ENCODE measurements at places on chromosomes 4 and X. TPM values are rescaled to one million over a fixed set of nuclear protein-coding genes. Genes with fewer than 3 reads are reported as not detected.

GRCh38 chr4:30294295-30294694, 425.9 kb upstream of the PCDH7 start:
- no peak for DNase-seq
- no peaks in the 10 kb centered on the region for H3K27me3 ChIP-seq
- H3K27ac ChIP-seq: no peak overlapping the region
- no peaks in the 10 kb centered on the region for H3K36me3 ChIP-seq
- H3K4me1 ChIP-seq: peaks cover 7% of the 10 kb centered on the region

- no peak overlapping the region for H3K4me3 ChIP-seq
- H3K36me3 ChIP-seq: no peaks in the 10 kb centered on the region
- no peaks in the 10 kb centered on the region for H3K4me1 ChIP-seq
- DNase-seq: no peak
Measured at GRCh38 chrX:84760560-84760959, 243.1 kb upstream of the APOOL start.

The PTCHD1 gene
- total RNA-seq: 0.05 TPM

- no peak for DNase-seq
- H3K4me3 ChIP-seq: no peak overlapping the region
- H3K27ac ChIP-seq: no peak overlapping the region
- H3K27me3 ChIP-seq: peaks cover 52% of the 10 kb centered on the region
- H3K36me3 ChIP-seq: no peaks in the 10 kb centered on the region
- peaks cover 16% of the 10 kb centered on the region for H3K4me1 ChIP-seq
Measured at GRCh38 chr4:90124276-90124675, 2.9 kb upstream of the CCSER1 start.

The USP26 gene
- not detected for total RNA-seq

The IGSF1 gene
- 3.1 TPM for total RNA-seq

The PNMA6F gene
- total RNA-seq: not detected

The ABRAXAS1 gene
- 18.4 TPM for total RNA-seq

GRCh38 chr4:8266508-8266907, 3.0 kb upstream of the HTRA3 start:
- peaks cover 14% of the 10 kb centered on the region for H3K27me3 ChIP-seq
- no peak for DNase-seq
- H3K4me1 ChIP-seq: peaks cover 7% of the 10 kb centered on the region
- no peak overlapping the region for H3K27ac ChIP-seq

GRCh38 chrX:78618987-78619386, 40.1 kb downstream of the RTL3 start:
- H3K27me3 ChIP-seq: peaks cover 2% of the 10 kb centered on the region
- H3K36me3 ChIP-seq: no peaks in the 10 kb centered on the region
- peaks cover 9% of the 10 kb centered on the region for H3K4me1 ChIP-seq

DNA sequence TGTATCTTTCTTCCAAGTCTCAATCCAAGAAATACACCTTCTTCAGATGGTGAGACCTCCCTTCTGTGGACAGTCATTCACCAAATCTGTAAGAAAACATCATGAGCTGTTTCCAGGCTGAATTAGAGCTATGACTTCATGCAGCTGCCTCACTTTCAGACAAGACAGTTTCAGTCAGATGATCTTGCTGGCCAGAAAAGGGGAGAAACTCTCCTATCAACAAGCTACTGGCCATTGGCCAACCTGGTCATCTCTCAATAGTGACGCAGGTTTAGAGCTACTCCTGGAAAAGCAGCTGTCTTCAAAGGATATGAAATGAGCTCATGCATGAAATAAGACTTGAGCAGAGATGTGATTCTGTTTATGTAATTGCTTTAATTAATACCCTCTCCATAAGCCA, 69.6 kb upstream of the NDP start:
- H3K36me3 ChIP-seq: no peaks in the 10 kb centered on the region
- DNase-seq: no peak
- no peaks in the 10 kb centered on the region for H3K4me1 ChIP-seq
- no peaks in the 10 kb centered on the region for H3K27me3 ChIP-seq

DNA sequence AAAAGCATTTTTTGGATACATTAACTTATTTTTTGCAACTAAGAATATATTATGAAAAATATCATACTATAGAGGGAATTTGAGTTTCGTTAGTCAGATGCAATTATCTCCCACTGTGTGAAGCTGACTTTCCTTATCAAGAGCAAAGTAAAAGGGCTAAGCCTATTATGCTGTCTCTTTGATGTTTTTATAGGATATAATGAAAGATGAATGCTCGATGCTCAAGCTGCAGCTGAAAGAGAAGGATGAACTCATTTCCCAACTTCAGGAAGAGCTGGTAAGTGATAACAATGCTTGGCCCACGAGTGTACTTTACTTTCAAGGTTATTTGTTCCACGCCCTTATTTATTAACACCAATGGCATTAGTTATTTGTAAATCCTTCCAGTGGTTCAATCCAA, 688.4 kb downstream of the CCSER1 start:
- DNase-seq: no peak
- no peaks in the 10 kb centered on the region for H3K4me1 ChIP-seq
- no peaks in the 10 kb centered on the region for H3K36me3 ChIP-seq
- H3K4me3 ChIP-seq: no peak overlapping the region
- no peaks in the 10 kb centered on the region for H3K27me3 ChIP-seq

GRCh38 chr4:141207961-141208360, 12.7 kb upstream of the ZNF330 start:
- no peaks in the 10 kb centered on the region for H3K4me1 ChIP-seq
- H3K4me3 ChIP-seq: no peak overlapping the region
- no peaks in the 10 kb centered on the region for H3K36me3 ChIP-seq
- DNase-seq: no peak
- peaks cover 68% of the 10 kb centered on the region for H3K27me3 ChIP-seq

All from osteocyte (in vitro differentiated cells).